Activated B cell treated with CpG ODN at 0.5 μM for 24 hours (primary cell): ENCODE measurements at places on chromosomes 2 and 18.

GRCh38 chr18:49014605-49015267, 64.0 kb upstream of the SMAD7 start:
- no peaks in the 10 kb centered on the region for H3K36me3 ChIP-seq
- no peak overlapping the region for H3K4me3 ChIP-seq
- no peak overlapping the region for H3K27ac ChIP-seq
- peaks cover 6% of the 10 kb centered on the region for H3K4me1 ChIP-seq
- DNase-seq, result no peak

- H3K36me3 ChIP-seq, result no peaks in the 10 kb centered on the region
- peaks cover 14% of the 10 kb centered on the region for H3K4me1 ChIP-seq
- no peak for DNase-seq
- no peak overlapping the region for H3K4me3 ChIP-seq
Measured at GRCh38 chr2:218063486-218063885, 5.6 kb upstream of the RUFY4 start.

DNA sequence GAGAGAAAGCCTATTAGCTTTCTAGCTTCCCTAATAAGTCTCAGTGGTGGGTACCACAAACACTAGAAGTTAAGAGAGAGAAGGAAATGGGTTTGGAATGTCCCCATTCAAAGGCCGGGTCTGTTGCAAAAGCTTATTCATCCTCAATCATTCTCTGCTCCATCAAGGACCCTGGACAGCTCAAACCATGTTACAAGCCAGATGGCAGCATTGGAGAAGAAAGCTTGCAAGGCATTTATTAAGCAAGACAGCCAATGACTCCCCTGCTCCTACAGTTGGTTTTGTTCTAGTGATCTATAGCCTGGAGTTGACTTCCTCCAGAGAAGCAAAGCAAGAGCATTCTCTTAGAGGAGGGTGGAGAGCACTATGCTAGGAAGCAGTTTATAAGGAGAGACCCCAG, 86.9 kb upstream of the LMAN1 start:
- no peaks in the 10 kb centered on the region for H3K4me1 ChIP-seq
- H3K27ac ChIP-seq, result no peak overlapping the region
- peaks cover 3% of the 10 kb centered on the region for H3K27me3 ChIP-seq
- no peaks in the 10 kb centered on the region for H3K36me3 ChIP-seq

DNA sequence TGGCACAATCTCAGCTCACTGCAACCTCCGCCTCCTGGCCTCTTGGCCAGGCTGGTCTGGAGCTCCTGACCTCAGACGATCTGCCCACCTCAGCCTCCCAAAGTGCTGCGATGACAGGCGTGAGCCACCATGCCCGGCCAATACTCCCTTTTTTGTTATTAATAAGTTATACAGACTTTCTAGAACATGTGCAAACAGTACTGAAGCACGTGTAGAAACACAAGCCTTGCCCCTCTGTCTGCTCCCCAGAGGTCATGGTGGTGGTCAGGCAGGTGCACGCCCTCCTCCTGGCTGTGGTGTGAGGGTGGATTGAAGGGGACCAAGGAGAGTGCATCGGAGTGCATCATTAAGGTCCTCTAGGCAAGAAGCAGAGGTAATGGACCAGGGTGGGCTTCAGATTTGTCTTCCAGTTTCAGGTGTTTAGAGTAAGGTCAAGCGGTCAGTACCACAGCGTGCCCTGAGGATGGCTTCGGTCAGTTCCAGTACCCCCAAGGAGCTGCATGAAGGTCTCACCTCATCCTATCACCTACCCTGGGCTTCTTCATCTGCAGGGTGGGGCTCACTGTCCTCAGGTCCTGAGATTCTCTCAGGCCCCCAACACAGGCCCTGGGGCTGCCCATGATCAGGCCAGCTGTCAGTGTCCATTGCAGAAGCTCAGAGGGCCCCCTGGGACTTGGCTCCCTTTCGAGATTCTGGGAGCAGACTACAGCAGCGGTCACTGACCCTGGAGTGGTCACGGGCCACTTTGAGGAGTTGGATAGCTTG, 124.3 kb downstream of the GLI2 start:
- H3K36me3 ChIP-seq, result no peaks in the 10 kb centered on the region
- no peak overlapping the region for H3K4me3 ChIP-seq
- no peaks in the 10 kb centered on the region for H3K27me3 ChIP-seq
- no peaks in the 10 kb centered on the region for H3K4me1 ChIP-seq
- DNase-seq, result no peak
- H3K27ac ChIP-seq, result no peak overlapping the region

DNA sequence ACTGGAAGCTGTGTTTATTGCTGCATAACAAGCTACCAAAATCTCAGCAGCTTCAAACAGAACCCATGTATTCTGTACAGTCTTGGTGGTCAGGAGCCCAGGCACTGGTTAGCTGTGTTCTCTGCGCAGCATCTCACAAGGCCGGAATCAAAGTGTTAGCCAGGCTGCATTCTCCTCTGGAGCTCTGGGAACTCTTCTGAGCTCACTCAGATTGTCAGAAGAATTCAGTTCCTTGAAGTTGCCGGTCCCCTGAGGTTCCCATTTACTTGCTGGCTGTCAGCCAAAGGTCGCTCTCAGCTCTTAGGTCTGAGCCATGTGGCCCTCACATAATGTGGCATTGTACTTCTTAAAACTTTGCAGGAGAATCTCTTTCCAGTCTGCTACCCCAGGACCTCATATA, 123.6 kb upstream of the SMIM21 start:
- H3K36me3 ChIP-seq, result no peaks in the 10 kb centered on the region
- H3K27me3 ChIP-seq, result no peaks in the 10 kb centered on the region
- no peak for DNase-seq
- H3K4me1 ChIP-seq, result no peaks in the 10 kb centered on the region

DNA sequence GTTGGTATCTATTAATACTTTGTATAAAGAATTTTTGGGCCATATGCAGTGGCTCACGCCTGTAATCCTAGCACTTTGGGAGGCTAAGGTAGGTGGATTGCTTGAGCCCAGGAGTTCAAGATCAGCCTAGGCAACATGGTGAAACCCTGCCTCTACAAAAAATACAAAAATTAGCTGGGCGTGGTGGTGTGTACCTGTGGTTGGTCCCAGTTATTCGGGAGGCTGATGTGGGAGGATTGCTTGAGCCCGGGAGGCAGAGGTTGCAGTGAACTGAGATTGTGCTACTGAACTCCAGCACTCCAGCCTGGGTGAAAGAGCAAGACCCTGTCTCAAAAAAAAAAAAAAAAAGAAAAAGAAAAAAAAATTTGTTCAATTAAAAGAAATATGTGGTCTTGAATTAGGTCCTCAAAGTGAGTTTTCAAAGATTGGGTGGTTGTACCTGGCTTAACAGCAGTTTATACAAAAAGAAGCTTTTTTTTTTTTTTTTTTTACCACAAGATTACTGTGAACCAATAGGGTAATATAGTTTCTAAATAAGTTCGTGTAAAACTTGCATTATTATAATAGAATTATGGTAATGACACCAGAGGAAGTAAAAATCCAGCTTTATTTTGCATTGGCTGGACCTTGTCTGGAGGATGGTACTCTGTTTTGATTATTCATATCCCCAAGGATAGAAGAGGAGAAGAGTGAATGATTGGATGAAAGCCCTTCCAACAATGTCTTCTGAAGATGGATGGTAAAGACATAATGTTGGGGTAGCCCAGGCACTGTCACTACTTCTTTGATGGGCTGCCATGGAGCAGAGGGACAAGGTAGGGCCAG, 210.3 kb downstream of the MYCN start:
- no peaks in the 10 kb centered on the region for H3K36me3 ChIP-seq
- no peaks in the 10 kb centered on the region for H3K4me1 ChIP-seq
- H3K27ac ChIP-seq, result no peak overlapping the region

- no peak overlapping the region for H3K4me3 ChIP-seq
- H3K4me1 ChIP-seq, result peaks cover 60% of the 10 kb centered on the region
- H3K27ac ChIP-seq, result no peak overlapping the region
- H3K27me3 ChIP-seq, result no peaks in the 10 kb centered on the region
Measured at GRCh38 chr18:24055878-24056277, 41.3 kb downstream of the TTC39C start.
